ENCODE measurements at places on chromosomes 16 and 17.

DNA sequence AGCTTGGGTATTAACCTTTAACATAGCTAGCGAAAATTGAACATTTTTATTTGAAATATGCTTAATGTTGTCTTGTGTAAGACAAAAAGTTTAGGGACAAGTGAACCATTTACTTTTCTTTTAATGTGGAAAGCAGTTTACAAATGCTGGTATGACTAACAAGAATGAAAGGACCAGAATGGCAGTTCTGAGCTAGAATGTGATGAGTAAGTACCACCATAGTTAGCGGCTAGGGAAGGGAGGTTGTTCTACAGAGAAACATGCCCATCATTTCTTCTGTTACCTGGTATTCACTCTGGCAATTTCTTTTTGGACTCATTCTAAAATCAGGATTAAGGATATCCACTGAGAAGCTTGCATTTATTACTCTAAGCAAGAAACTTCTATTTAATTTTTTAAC, 121.1 kb downstream of the WWOX start:
- DNase-seq = no peak

DNA sequence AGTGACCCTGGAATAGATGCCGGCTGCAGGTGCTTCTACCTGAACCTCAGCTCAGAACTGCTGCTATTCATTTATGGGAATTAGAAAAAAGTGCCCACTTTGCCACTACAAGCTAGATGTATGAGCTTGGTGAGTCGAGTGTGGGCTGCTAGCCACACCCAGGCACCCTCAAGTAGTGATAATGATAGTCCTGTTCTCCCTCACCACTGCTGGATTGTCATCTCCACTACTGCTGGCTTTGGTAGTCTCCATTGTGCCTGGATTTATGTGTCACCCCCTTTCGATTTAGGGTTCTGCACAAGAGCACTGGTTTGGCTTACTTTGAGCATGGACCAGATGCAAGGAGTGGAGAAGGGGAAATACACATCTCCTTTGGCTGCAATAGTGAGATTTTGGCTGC, 73.0 kb upstream of the N4BP1 start:
- no peak for DNase-seq

DNA sequence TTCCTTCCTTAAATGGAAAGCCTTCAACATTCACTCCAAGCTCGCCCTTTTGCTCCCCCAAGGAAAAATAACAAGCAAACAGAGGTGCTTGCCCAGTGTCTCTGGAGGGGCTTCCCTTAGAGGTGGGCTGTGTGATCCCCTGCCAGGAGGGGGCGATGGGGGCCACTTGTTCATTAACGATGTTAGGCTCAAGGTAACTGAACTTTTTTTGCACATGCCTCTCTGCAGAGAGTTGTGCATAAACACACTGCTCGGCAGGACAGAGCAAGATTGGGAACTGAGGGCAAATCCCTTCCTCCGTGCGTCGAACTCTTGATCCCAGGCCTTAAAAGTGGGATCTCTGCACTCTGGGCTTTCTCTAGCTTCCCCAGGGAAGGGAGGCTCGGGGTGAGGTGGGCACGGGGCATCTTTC, 15.5 kb upstream of the NAGLU start:
- no peak for DNase-seq

DNA sequence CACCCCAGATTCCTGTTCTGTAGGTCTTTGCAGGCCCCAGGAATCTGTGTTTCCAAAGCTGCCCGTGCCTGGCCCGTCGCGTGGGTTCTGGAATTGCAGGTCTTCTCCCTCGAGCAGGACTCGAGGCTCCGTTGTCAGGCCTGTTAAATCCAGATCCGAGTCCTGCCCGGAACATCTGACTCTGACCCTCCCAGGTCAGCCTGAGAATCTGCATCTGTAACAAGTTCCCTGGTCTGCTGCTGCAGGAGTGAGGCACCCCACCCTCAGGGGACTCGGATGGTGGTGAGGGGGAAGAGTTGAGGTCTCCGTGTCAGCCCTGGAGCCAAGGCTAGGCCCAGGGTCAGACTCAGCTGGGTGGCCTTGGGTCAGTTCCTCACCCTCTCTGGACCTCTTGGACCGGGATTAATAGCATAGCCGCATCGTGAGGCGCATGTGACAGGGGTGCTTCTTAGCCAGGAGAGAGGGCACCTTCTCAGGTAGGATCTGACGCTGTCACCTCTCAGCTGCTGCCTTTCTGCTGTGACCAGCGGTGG, 8.8 kb downstream of the SPIRE2 start:
- no peak for DNase-seq

- no peak for DNase-seq
Observed at GRCh38 chr17:81166033-81166492, at the start of gene AATK. TSS of gene AATK (minus strand) at chr17:81166221. CDS start at chr17:81165992, 229 bp downstream.

GRCh38 chr17:22512057-22512456, 819.7 kb downstream of the KCNJ18 start:
- no peak for DNase-seq

- DNase-seq = no peak
Observed at GRCh38 chr16:78570399-78571141, 471.1 kb downstream of the WWOX start.

DNA sequence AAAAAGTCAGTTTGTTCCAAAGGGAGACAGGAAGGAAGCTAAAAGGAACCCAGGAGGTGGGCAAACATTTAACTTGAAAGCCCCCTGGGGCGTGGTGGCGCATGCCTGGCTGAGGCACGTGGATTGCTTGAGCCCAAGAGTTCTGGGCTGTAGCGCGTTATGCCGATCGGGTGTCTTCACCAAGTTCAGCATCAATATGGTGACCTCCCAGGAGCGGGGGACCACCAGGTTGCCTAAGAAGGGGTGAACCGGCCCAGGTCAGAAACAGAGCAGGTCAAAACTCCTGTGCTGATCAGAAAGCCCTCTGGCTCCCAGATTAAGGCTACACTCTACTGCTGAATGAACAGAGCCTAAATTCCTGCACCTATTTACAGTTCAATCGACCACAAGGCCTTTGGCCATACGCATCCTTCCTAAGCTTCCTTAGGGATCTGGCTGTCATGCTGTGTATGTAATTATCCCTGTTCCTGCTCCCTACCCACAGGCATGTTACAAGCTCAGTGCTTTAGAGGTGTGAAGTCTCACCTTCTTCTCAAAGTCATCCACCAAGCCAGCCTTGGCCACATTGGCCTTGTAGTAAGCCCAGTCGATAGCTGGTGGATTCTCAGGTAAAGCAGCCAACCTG, 5.0 kb downstream of the ATP5PD start:
- DNase-seq = no peak

DNA sequence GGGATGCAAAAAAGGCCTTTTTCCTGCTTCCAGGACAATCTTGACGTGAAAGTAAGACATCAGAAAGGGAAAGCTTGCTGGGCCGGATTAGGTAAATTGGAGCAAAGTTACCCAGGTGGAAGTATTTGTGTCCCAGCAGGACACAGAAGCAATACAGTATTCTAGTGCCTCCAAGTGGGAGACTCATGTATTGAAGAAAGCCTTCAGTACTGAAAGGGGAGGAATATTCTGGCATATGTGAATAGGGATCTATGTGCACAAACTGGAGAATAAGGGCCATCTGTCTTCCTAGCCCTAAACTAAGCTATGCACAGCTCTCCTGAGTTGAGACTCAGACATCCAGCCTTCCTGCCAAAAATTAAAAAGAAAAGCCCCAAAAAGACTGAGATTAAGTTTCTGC, 327.3 kb upstream of the CDH8 start:
- no peak for DNase-seq

DNA sequence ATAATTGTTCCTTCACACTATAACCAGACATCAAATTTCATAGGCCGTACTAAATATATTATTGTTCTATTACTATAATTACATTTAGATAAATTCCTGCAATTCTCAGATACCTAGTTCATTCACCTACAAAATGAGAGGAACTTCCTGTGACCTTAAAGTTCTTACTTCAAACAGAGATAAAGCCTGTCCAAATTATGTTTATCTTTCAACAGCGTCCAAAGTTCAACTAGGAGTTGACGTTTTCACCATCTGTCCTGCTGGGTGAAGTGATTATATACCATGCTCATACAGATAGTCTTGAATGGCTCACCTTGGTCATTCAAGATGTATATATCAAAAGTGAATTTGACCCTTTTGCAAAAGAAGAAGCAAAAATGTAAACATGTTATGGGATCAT, 440.6 kb downstream of the CDH8 start:
- DNase-seq = no peak

DNA sequence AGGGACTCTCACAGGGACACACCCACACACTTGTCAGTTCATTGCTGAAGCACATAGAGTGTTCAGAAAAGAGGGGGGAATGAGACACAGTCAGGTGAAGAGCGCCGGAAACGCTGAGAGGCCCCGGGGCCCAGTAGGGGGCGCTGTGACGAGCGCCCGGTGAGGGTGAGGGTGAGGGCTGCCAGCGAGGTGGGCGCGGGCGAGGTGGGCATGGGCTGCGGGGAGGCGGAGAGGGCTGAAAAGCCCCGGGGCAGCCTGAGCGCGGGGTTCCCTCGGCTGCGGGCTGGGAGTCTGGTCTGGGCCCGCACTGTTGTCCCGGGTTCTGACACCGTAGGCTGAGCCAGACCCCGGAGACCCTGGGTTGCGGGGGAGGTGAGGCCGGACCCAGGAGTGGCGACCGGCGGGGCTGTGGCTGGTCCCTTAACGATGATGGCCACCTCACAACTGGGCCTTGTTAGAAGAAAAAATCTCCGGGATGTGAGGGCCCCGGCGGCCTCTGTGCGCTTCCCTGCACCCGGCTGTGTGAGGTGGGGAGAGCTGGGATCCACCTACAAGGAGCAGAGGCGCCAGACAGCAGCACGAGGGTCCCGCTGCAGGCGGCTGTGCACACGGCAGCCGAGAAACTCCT, 91.4 kb downstream of the C16orf78 start:
- no peak for DNase-seq
